ENCODE measurements at places on chromosomes 3 and 15. TPM values are rescaled to one million over a fixed set of nuclear protein-coding genes. Genes with fewer than 3 reads are reported as not detected.
A peak's percentile ranks its signal among the peaks of the same experiment; 100 is the strongest.

The STRIT1 gene
- total RNA-seq, result not detected

The DNAJC17 gene
- 58.3 TPM for total RNA-seq

DNA sequence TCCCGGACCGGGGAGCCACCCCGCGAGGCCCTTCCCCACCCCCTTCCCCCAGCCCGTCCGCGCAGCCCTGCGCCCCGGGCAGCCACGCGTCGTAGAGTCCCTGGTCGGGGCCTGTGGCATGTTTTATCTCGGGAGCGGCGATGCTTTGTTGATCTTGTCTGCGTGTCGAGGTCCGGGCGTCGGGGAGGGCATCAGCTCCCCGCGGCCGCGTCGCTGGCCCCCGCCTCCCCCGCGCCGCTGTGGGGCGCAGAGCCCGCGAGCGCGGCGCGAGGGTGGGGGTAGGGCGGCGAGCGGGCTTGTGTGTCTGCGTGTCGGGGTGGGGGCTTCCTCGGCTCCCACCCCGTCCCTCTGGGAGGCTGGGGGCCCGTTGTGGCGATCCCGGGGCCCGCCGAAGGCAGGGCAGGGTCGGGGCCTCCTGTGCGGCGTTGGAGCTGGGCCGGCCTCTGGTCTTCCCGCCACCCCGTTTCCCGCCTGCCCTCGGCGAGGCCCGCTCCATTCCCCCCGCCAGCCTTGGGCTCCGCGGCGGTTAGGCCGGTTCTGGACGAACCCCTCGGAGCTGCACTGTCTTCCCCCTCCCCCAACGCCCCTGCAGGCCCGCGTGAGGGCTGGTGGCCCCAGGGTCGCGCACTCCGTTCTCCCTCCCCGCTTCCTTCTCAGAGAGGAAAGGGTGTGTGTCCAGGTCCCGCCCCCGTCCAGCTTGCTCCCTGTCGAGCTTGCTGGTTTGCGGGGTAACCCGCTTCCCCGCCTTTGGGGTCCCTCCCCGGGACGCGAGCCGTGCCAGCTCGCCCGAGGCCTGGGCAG lies 695 bp downstream of the GMPS start:
- DNase-seq, result no peak

The MST1R gene
- not detected for total RNA-seq

DNA sequence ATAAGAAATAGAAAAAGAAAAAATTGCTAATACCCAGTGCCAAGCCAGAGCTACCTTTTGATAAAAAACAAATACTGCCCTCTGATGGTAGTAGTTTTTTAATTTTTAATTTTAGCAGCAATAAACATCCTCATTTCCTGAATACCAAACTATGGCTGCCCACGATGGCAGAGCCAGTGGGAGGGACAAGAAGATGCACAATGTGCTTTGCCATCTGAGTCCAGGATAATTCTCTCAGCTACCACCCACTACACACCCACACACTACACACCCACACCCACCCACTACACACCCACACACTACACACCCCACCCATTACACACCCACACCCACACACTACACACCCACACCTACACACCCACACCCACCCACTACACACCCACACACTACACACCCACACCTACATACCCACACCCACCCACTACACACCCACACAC lies 17.8 kb downstream of the CEP19 start:
- DNase-seq, result peak; percentile 13
